Forelimb muscle (tissue), 1 donor: ENCODE measurements at places on chromosomes 1 and 21.

DNA sequence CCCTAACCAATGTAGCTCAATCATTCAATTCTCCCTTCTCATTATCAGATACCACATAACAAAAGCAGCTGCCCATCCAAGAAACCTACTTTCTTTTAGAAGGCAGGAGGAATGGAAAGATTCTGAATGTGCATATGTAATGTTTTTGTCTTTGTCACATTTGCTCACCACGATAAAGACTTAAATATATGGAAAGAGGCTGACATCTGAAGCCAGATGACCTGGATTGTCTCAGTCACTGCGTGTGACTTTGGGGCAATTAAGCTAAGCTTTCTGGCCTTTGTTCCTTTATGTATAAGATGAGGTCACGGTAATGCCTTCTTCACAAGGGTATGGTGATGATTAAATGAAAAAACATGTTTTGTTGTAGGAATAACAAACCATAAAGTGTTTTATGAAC lies 42.6 kb downstream of the LRRC52 start:
- no peak for DNase-seq

DNA sequence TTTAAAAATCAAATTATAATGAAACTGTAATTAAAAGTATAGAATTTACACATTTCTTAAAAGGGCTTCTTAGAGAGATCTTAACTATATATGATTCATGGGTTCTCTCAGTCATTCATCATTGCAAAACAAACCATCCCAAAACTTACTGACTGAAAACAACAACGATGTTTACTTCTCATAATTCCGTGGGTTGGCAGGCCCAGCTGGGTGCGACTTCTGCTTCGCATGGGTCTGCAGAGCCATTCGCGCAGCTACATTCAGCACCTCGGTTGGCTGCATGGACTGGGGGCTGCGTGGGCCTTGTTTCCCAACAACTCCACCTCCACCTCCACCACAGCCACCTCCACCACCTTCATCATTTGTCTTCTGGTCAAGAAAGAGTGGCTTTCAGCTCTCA lies 4.0 kb downstream of the SLAMF8 start:
- DNase-seq: no peak

- no peak for DNase-seq
These were observed 35.2 kb downstream of the SYT6 start for GRCh38 chr1:114118351-114118990.

GRCh38 chr1:183832459-183832858 lies 27.5 kb downstream of the RGL1 start:
- DNase-seq: no peak

- DNase-seq: no peak
These were observed 160.6 kb downstream of the HMCN1 start for GRCh38 chr1:185894791-185895190.

GRCh38 chr1:114295321-114295720 lies 141.7 kb upstream of the SYT6 start:
- no peak for DNase-seq

- peak; percentile 45 for DNase-seq
These were observed 106.5 kb upstream of the SLC44A3 start for GRCh38 chr1:94713472-94714141.

GRCh38 chr1:204084247-204084772 lies 11.4 kb downstream of the SOX13 start:
- DNase-seq: no peak

- no peak for DNase-seq
These were observed 1.7 kb upstream of the KIF26B start for GRCh38 chr1:245153081-245153551.

GRCh38 chr1:52904927-52905698 lies 16.4 kb downstream of the ECHDC2 start:
- DNase-seq: no peak

- peak; percentile 51 for DNase-seq
These were observed 67.3 kb downstream of the URB2 start for GRCh38 chr1:229693129-229693900.

DNA sequence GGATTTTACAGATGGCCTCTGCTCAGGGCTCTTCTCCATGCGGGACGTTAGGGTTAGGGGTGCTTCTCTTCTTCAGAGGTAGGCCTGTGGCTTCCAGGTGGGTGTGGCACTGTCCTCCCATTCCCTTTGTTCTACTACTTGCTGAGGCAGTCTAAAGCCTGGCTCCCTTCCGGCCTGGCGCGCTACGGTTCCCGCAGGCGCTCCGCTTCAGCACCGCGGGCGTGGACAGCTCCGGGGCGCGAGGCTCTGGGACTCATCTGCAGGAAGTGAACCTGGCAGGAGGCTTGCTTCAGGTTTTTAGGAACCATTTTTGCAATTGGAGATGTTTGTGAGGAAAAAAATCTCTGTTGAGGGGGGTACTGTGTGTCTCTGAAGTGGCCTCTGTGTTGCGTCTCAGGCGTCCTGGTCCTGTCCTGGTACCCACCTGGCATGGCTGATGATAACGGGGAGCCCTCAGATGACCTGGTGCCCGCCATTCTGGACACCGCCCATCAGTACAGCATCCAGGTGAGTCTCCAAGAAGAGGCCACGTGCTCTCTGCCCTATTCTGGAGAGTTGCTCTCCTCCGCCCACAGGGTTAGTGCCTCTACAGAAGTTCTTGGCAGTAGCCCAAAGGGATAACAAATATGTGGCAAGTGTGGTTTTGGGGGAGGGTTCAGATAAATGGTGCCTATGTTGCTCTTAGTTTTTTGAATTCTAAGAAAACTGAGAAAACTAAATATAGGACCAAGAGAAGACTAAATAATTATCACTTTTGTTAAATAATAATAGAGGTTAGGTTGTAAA lies 1.9 kb downstream of the MANEAL start:
- DNase-seq: no peak

GRCh38 chr1:64960731-64961130 lies 5.6 kb downstream of the JAK1 start:
- no peak for DNase-seq

DNA sequence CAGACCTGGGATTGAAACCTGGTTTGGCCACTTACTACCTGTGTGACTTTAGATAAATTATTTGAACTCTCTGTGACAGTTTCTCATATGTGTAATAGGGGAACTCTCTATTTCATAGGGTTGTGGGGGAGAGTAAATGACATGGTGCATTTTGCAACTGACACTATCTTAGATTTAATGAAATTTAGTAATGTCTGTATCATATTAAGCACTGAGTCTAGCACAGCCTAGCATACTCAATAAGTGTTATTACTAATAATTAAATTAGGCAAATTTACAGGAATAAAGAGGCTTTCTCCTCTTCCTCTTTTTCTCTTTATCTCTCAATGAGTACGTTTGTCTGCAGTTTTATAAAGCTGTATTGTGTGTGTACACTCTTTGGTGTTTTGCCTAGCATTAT lies 80.2 kb upstream of the MACF1 start:
- no peak for DNase-seq

DNA sequence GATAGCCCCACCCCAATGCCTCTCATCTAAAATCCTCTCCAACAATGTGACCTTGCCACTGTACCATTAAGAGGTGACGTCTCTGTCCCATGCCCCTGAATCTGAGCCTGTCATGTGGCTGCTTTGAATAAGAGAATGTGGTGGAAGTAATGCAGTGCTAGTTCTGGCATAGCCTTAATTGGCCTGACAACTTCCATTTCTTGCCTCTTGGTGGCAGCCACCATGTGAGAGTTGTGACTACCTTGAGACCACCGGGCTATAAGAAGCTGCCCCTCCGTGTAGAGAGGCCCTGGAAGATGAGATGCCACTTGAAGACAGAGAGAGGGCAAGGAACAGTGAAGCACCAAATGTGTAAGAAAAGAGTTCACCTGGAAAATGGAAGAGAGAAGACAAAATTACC lies 95.4 kb downstream of the POFUT2 start:
- no peak for DNase-seq

DNA sequence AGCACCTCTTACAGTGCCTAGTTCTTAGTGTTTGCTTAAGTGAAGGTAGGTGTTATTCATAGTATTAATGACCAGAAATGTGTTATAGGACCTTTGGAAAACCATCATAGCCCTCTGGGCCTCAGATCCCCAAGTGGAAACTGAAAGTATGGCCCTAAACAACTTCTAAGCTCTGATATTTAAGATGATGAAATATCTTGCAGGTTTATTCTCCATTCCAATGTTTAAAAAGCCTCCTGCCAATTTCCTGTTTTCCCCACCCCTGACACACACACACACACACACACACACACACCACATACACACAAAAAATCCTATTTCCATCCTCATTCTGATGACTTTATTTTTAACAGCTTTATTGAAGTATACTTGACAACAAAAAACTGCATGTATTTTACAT lies 108.2 kb downstream of the DIRAS3 start:
- DNase-seq: no peak

DNA sequence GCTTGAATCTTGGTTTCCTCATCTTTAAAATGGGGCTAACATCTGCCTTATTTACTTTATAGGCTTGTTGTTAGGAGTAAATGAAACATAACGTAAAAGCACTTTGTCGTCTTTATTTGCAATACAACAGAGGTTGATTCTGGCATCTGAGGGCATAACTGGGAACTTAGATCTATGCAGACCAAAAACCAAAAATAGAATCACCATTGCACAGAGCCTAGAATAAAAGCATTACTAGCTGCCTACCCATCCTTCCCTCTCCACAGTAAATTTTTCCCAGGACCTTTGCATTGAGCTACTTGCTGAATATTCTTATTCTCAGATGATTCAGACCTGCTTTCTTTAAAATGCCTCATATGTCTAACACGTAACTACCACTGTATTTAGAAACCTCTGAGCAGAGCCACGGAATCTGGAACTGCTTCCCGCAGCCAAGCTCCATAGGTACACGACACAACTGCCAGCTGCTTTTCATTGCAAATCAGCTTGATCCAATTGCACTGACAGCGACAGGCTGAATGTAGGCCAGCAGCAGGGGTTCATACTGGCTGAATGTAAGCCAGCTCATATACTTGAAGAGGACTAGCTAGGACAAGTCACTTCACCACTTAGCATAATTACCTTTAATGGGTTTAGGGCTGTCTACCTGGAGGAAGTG lies 33.2 kb upstream of the SERBP1 start:
- no peak for DNase-seq

GRCh38 chr1:901108-901859 lies 22.4 kb upstream of the SAMD11 start:
- no peak for DNase-seq

- no peak for DNase-seq
These were observed 840 bp upstream of the HEATR1 start for GRCh38 chr1:236604905-236605806.

DNA sequence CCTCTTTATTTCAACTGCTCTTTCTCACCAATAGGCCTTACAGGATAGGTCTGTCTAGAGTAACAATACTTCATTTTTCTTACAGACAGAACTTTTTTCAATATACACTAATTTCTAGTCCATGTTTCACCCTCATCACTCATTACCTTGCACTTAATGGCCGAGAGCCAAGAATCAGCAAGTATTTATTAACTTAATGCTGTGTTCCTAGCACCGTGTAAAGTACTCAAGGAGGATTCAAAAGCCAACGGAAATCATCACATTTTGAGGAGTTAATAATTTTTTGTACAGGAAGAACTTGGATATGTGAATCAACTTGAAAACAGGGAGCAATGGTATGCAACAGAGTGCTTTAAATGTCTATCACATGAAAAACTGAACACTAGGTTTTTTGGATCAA lies 102.0 kb downstream of the PTPN14 start:
- no peak for DNase-seq

DNA sequence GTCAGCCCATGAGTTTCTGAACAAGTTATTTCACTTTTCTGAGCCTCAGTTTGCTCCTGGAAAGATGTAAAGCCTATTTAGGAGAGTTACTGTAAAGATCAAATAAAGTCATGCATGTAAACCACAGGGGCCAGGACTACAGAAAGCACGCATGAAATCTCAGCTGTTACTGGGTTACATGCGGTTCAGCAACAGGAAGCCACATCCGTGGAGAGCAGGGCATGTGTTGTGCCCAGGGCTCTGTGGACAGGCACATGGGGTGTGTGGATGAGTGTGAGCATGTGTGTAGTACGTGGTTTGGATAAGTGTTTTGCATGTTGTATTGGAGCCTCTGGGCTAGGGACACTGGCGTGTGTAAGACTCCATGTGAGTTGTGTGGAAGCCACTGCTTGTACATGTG lies 2.2 kb upstream of the EPHA2 start:
- no peak for DNase-seq

- no peak for DNase-seq
These were observed 80.3 kb downstream of the KIF14 start for GRCh38 chr1:200540281-200540680.

GRCh38 chr21:42734323-42734971 lies 81.0 kb downstream of the PDE9A start:
- no peak for DNase-seq

DNA sequence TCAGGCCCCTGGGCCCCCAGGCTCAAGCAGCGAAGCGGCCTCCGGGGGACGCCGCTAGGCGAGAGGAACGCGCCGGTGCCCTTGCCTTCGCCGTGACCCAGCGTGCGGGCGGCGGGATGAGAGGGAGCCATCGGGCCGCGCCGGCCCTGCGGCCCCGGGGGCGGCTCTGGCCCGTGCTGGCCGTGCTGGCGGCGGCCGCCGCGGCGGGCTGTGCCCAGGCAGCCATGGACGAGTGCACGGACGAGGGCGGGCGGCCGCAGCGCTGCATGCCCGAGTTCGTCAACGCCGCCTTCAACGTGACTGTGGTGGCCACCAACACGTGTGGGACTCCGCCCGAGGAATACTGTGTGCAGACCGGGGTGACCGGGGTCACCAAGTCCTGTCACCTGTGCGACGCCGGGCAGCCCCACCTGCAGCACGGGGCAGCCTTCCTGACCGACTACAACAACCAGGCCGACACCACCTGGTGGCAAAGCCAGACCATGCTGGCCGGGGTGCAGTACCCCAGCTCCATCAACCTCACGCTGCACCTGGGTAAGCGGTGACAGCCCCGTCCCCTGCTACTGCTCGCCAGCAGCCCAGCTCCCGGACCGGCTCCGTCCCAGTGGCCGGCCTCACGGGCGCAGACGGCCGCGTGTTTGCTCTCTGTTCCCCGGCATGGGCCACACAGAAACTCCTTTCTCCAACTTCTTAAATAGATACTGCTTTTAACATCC lies 539 bp downstream of the LAMC1 start:
- DNase-seq: no peak

DNA sequence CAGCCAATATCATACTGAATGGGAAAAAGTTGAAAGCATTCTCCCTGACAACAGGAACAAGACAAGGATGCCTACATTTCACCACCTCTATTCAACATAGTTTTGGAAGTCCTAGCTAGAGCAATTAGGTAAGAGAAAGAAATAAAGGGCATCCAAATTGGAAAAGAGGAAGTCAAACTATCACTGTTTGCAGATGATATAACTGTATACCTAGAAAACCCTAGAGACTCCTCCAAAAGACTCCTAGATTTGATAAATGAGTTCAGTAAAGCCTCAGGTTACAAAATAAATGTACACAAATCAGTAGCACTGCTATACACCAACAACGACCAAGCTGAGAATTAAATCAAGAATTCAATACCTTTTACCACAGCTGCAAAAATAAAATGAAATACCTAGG lies 171.3 kb upstream of the HP1BP3 start:
- DNase-seq: no peak
